ENCODE measurements at places on chromosomes 11 and 22.
A peak's percentile ranks its signal among the peaks of the same experiment; 100 is the strongest.

DNA sequence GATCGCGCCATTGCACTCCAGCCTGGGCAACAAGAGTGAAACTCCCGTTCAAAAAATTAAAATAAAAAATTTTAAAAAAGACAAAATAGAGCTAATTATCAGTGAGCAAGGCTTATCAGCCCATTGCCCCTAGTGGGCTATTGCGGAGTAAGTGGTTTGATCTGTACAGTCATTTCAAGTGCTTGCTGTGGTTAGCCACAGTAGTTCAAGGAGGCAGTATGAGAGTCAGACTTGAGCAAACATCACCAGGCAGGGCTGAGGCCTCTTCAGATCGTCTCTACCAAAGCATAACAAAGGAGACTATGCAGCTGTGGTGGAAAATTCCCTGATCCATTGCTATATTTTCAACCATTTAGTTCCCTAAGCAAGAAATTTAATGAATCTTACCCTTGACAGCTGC is 4.3 kb upstream of the SBF2 start:
- DNase-seq = no peak

- DNase-seq = no peak
These were observed 3.0 kb downstream of the LRFN4 start for GRCh38 chr11:66859686-66860448.

DNA sequence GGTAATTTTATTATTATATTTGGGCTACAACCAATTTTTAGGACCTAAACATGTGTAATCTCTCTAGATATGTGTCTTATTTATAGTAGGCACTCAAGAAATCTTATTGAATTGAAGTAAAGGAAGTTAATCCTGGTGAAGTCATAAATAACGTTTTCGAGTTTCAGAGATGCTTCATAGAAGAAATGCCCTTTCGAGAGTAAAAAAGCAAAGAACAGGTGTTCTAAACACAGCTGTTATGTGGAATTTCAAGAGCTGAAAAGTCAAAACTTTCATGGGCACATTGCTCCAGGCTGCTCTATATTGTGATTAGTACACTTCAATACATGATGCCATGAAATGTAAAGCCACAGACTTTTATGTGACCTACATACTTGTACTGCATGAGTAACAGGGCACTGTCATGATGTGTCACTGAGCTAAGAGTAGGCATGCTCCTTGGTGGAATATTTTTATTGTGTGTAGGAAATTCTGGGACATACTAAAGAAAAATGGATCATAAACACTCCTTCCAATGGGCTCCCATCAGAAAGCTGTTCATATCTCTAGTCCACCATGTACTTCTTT is 7.2 kb upstream of the ELMOD1 start:
- no peak for DNase-seq

- no peak for DNase-seq
These were observed 9.2 kb upstream of the TSKU start for GRCh38 chr11:76773921-76774361.

DNA sequence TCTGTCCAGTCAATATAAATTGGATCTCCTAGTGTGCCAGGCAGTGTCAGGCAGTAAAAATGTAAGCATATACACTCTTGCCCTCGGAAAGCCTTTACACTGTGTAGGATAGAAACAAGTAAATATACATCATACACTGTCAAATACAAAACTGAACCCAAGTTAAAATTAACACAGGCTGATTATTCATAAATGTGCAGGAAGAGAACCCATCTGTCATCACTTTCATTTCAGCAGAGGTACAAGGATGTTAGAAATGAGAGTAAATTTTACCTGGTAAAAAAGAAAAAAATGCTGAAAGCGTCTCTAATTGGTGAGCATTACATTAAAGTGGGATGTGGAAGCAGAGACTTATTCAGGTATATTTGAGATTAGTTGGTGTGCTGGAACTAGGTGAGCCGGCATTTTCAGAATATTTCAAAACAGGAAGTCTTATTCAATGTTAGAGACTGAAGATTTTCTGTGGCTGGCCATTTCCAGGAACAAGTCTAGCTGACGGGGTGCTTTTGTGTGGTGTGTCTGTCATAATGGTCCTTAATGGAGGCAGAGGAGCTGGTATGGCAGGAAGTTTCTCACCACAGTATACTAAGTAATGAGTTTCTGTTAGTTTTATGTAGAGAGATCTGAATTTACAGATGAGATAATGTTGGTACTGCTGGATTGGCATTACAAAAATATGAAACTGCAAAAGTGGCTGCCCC is 192.6 kb downstream of the CASP12 start:
- peak; percentile 28 for DNase-seq

DNA sequence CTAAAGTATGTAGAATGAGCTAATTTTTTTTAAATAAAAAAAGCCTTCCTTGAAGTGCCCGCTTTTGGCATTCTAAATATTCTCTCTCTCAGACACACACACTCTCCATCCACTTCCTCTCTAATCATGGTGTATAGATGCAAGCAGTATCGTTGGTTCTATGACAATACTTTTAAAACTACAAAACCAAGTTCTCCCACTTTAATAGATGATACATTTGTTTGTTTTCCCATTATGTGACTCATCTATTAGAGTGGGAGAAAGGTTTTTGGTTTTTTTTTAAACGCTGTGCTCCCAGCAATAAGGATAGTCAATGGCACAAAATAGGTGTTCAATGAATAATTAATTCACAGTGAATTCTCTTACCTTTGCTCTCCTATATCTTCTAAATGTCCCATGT is 44.6 kb downstream of the FZD4 start:
- DNase-seq = no peak

- DNase-seq = no peak
These were observed 122.9 kb downstream of the MPPED2 start for GRCh38 chr11:30463266-30463665.

GRCh38 chr22:36374603-36375024 is 13.2 kb downstream of the MYH9 start:
- peak; percentile 82 for DNase-seq

- no peak for DNase-seq
These were observed 136.3 kb downstream of the PKNOX2 start for GRCh38 chr11:125300791-125301218.

DNA sequence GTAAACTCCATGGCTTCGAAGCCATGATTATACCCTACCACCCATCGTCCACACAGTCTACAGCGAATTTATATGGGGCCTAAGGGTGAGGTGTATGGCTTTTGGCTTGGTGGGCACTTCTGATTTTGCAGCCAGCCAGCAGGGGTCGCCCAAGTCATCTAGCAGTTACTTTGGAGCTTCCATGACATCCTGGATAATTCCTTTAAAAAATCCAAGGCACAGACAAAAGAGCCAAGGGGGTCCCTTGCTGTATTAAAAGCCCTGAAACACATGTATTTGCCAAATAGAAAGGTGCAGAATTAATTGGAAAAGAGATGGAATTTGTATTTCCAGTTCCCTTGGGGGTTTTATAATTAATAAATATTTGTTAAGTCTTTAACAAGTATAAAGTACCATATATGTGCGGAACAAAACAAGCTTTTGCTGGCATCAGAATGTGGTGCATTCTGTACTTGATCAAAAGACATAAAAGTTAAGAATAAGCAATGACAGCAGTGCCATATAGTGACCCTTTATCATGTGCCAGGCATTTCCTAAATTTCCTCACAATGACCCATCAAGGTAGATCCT is 132.8 kb upstream of the PITPNB start:
- DNase-seq = no peak

GRCh38 chr11:69509846-69510390 is 28.5 kb downstream of the LINC01488 start:
- no peak for DNase-seq

GRCh38 chr11:124536520-124536919 is 6.9 kb downstream of the OR8B12 start:
- no peak for DNase-seq

DNA sequence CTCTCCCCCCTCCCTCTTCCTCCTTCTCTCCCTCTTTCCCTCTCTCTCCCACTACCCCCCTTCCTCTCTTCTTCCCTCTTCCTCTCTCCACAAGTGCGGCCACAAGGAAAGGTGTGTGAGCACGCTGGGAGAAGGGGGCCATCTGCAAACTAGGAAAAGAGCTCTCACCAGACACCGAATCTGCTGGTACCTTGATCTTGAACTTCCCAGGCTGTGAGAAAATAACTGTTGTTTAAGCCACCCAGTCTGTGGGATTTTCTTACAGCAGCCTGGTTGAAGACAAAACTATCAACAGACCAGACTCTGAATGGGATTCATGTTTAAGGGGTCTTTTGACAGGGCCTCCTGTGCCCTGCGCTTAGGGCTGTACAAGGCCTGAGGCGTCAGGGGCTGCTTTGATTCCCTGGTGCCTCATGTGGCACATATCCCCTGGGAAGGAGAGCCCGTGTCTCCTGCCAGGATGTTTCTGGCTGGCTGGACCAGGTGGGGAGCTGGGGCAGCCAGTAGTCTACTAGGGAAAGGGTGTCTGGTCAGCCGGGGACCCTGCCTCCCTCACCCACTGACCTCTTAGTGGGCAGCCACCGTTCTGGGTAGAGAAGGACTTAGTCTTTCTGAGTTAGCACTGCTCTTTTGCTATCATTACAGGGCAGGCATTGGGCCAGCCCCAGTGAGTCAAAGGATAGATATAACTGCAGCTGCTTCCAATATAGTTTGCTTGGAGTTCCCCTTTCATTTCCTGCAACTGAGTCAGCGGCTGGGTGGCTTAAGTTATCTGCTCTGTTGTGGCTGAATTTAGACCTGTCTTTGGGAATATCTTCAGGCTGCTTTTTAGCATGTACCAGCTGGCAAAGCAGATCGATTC is 6.2 kb downstream of the PANX1 start:
- no peak for DNase-seq

- no peak for DNase-seq
These were observed 67.1 kb downstream of the SLC35F2 start for GRCh38 chr11:107791343-107792048.

DNA sequence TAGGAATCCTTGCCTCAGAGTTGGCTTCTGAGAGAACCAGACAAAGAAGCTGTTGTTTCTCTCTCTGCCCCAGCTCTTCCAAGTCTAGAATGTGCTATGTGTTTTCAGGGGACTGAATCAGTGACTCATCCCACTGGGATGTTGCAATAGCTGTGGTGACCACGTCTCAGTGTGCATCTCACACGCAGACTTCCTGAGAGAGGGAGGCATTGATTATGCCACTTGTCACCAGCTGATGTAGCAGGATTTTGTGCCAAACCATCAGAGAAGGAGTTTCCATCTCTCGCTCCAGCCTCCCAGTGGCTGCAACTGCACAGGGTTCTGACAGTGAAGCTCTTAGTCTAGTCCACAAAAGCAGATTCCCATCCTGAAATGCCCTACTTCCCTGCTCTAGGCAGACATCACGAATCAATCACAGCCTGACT is 455.8 kb downstream of the MIAT start:
- DNase-seq = peak; percentile 15

- no peak for DNase-seq
These were observed 128.3 kb upstream of the CSNK2A3 start for GRCh38 chr11:11481371-11481770.

- no peak for DNase-seq
These were observed 50.6 kb downstream of the FAM181B start for GRCh38 chr11:82683029-82683428.

GRCh38 chr22:42364604-42365110 is 67.5 kb downstream of the NFAM1 start:
- no peak for DNase-seq

DNA sequence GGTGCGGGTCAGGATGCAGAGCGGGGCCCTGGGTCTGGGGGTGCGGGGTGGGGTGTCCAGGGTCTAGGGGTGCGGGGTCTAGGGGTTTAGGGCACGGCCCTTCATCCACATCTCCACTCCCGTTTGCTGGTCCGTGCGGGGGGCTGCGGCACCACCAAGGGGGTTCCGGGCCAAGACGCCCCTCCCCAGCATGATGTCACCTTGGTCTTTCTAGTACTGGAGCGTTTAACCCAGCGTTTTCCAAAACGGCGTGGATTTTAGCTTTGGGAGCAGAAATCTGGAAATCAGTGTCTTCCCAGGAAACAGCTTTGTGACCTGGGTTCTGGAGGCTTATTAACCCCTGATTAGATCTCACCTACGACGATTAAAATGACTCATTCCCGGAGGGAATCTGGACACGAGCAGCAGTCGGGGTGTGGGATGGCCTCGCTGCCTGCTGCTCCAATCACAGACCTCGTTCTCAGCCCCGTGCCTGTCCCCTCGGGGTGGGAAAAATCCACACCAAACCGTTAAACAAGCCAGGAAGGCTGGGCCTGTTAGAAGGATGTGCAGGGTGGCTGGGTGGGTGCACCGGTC is 759 bp downstream of the AP2A2 start:
- DNase-seq = no peak

GRCh38 chr22:49975543-49976389 is 15.2 kb downstream of the PIM3 start:
- no peak for DNase-seq

DNA sequence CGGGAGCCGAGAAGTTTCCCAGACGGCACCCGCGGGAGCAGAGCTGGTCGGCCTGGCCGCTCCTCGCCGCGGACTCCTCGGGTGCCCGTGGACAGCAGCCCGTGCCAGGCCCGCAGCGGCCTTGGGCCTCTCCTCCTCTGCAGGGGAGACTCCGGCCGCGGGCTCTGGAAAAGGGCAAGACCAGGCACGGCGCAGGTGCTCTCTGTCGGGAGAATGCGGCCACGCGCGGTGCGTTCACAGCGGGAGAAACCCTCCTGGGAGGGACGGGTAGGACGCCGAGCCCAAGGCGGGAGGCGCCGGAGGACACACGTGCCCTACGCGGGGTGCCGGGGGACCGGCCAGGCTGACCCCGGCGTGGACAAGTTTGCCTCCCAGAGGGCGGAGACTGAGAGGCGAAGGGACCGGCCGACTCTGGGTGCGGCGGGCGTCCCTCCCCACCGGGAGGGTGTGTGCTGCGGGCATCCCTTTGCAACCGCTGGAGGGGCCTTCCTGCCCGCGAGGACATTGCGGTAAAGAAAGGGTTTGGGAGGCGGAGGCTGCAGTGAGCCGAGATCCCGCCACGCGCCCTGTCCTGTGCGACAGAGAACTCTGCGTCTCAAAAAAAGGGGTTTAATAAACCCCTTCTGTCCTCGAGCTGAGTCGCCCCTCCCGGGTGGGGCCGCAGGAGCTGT is 2.3 kb downstream of the IFITM1 start:
- no peak for DNase-seq

Measured in stimulated activated CD8-positive, alpha-beta memory T cell treated with anti-CD3 and anti-CD28 coated beads, Interleukin-7, amount 100 ng/mL, for 48 hours (primary cell).